GM13977 (cell line): ENCODE measurements at places on chromosomes 3 and 15.

DNA sequence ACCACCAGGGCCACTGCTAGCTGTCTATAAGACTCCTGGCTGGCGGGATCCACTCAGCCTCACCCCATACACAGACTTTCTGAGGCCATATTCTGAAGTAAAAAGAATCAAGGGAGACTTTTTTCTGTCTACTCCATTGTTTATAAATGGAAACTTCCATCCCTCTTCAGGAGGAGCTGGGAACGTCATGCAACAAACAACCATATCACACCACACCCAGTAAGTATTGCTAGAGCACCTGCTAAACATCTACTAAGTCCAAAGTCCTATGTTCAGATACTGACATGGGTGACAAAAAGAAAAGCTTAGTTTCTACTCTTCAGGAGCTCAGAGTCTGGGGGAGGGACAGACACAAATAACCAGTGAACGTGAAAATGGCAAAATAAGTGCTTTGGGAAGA, 324.8 kb upstream of the ONECUT1 start:
- DNase-seq = no peak

DNA sequence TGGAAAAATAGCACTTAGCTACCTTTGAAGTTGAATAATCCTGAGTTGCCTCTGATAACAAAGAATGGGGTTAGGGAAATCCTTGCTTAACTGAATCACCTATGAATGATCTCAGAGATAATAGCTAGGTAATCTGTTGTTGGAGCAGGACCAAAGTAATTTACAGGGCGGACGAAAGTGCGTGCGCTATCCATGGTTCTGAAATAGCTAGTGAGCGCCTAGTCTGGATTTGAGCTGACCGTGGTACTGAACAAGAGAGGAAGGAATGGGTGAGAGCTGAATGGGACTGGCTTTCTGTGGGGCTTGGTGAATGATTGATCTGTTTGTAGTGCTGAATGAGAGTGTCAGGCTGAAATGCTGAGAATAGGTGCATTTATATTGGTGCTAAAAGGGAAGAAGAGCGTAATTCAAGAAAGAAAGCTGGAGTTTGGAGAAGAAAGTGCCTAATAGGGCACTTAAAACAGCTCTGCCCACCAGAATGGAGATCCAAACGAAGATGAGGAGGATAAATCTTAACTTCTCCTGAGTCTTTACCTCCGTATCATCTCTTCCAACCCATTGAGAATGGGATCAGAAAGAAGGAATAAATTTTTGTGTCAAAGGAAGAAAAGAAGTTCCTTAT, 10.1 kb downstream of the SCN10A start:
- peak; percentile 53 for DNase-seq

- DNase-seq = no peak
Observed at GRCh38 chr3:140595295-140595694, 82.6 kb upstream of the TRIM42 start.

GRCh38 chr3:43695443-43695842, 4.7 kb downstream of the ABHD5 start:
- DNase-seq = no peak

DNA sequence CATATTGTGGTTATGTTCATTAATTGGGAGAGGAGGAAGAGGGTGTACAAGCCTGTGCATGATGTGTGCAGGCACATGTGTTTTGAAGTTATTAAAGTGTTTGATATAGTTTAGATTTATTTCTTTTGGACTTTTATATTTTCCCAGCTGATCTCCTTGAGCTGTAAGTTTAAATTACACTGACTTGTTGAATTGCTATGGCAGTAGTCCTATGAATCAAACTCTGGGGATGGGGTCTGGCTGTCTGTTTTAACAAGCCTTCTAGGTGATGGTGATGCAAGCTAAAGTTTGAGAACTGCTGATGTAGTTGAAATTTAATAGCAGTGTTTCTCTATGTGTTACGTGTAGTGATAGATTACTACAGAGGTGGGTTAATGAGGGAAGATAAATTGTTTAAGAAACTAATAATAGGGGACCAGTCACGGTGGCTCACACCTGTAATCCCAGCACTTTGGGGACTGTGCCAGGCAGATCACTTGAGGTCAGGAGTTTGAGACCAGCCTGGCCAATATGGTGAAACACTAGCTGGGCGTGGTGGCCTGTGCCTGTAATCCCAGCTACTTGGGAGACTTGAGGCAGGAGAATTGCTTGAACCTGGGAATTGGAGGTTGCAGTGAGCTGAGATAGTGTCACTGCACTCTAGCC, 7.0 kb downstream of the ARIH1 start:
- DNase-seq = no peak

GRCh38 chr15:58746174-58746573, 3.3 kb downstream of the ADAM10 start:
- no peak for DNase-seq

DNA sequence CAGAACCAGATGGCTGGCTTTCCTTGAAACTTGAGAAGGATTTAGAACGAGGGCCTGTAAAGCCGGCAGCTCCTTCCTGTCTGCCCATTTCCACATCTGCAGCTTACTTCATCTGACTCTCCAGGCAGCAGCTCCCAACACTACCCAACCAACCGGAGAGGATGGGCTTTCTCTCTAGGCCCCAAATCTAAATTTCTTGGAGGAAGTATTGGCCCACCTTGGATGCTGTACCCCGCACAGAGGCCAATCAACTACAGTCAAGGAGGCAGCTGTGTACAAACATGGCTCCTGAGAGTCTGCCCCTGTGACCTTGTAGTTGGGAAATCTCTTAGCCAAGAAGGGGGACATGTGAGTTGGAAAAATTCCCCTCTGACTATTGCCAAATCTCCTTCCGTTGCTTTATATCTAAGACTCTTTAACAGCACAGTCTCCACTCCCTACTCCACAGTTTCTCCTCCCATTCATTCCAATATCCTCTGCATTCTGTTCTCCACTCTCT, 8.0 kb upstream of the ACAP2 start:
- no peak for DNase-seq

DNA sequence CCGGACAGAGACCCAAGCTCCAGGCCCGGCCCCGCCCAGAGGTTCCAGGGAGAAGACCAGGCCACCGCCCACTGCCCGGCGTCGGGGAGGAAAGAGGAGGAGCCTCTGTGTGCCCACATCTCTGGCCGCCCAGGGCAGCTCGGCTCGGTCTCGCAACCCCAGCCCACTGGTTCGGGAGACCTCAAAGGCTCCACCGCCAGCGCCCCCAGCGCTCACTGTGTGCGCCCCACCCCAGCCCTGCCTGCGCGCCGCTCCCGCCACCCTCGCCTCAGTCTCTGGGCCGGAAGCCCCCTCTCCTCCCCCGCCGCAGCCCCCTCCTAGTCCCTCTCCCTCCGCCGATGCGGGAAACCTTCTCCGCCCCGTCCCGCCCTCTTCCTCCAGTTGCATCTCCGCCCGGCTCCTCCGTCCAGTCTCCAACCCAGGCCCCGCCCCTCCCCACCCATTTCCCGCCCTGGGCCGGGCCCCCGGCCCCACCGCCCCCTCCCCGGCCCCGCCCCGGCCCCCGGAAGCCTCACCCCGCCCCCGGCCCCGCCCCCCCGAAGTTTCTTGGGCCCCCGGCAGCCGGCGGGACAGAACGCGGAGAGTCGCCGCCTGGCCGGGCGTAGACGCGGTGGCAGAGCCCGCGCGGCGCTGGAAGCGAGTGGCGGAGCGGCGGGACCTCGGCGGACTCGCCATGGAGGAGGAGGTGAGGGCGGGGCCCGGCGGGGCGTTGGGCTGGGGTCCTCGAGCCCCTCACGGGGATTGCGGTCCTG, at the start of gene PLEKHO2:
Gene PLEKHO2 (plus strand): TSS at position 572 of the 752 bp plus-strand sequence. CDS start 102 bp downstream, at position 674.
- peak; percentile 98 for DNase-seq

GRCh38 chr3:133851931-133852330, 43.8 kb downstream of the RAB6B start:
- no peak for DNase-seq

GRCh38 chr15:38690719-38691332, 126.2 kb upstream of the RASGRP1 start:
- peak; percentile 26 for DNase-seq

GRCh38 chr15:66222273-66223198, 31.0 kb downstream of the MEGF11 start:
- no peak for DNase-seq

GRCh38 chr3:185290266-185290665, 36.4 kb upstream of the EHHADH start:
- DNase-seq = peak; percentile 38

DNA sequence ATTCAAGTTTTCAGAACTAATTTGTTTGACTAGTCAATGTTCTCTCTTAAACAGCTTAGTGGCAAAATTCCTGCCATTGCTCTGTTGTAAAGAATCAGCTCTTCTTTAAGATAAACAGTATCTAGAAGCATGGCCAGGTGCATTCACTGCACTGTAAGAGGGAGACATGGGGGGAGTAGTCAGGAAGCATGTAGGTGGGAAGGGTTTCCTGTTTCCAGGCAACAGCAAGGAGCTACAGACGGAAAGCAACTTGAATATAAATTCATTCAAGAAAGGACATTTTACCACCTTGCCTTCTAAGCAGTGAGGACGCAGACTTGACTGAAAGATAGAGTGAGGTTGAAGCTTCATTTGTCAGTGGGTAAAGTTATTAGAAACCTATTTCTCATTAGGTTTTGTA, 55.3 kb downstream of the BBX start:
- no peak for DNase-seq

GRCh38 chr3:23302271-23302670, 99.1 kb downstream of the UBE2E2 start:
- no peak for DNase-seq

DNA sequence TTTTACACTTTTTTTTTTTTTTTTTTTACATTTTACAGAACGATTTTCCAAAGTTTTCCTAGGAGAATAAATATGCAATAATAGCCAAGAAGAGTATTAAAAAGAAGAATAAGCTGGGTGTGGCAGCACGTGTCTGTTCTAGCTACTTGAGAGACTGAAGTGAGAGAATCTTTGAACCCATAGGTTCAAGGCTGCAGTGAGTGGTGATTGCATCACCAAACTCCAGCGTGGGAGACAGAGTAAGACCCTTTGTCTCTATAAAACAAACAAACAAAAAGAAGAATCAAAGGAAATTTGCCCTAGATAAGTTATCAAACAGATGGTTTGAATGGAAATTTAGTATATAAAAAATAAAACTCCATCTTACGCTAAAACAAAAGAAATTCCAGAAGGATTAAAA, 13.3 kb downstream of the XRN1 start:
- no peak for DNase-seq

DNA sequence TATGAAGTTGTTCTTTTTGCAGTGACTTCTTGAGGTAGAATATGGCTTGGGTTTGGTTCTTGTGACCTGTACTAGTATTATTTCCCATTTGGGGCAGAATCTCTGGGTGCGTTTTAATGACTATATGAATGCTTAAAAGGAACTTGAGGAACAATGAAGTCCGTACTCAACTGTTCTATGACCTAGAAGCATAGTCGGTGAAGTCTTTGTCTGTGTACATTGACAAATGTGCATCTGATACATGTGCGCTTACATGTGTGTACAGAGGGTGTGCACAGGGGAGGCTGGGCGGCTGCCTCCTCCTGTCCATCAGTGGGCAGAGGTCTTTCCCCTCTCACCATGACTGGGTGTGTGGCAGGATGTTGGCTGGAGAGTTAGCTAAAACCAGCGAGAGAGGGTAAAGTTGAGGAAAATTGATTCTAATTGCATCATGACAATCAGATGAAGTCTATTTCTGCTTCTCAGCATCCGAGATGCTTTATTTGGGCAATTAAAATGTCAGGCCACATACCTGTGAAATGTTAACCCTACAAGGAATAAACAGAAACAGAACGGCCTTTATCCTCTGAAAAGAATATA, 1.0 kb upstream of the NR2F2 start:
- peak; percentile 24 for DNase-seq

DNA sequence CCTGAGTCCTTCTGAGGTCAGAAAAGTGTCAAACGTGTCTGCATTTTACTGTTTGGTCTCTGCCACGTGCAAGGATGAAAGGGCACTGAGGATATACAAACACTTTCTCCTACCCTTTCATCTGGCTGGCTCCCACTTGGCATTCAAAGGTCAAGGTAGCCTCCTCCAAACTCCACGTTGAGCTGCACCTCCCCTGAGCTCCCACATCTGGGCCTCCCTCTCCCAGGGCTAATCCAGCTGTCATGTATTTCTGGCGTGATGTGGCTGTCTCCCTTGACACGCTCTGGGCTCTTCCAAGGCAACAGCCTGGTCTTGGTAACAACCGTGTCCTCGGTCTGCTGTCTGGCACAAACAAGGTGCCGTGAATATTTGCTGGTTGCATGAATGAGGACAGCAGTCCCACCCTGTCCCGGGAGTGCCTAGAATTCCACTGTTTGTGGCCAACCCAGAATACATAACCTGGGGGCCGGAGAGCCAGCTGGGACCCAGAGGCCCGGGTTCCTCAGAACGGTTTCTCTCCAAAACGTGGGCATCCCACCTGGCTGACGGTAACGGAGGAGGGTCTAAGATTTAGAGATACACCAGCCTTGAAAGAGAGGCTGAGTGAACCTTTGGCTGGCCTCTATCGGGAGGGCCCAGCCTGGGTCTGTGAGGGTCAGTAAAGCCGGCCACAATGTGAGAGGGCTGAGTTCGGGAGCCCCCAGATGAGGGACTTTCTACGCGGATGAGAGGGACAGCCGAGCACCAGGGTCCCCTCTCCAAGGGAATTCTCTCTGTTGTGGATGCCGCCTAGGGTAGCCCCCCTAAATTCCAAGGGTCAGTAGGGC, 767 bp downstream of the GLT8D1 start:
- DNase-seq = peak; percentile 39

DNA sequence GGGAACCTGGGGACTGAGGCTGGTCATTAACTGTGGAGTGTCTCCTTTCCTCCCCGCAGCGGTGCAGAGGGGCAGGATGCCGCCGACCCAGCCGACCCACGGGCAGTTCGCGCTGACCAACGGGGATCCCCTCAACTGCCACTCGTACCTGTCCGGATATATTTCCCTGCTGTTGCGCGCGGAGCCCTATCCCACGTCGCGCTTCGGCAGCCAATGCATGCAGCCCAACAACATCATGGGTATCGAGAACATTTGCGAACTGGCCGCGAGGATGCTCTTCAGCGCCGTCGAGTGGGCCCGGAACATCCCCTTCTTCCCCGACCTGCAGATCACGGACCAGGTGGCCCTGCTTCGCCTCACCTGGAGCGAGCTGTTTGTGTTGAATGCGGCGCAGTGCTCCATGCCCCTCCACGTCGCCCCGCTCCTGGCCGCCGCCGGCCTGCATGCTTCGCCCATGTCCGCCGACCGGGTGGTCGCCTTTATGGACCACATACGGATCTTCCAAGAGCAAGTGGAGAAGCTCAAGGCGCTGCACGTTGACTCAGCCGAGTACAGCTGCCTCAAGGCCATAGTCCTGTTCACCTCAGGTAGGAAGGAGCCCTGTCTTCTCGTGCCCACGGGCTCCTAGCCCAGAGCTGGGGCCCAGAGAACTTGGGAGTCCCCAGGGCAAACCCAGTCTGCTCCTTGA, 3.7 kb downstream of the NR2F2 start:
- DNase-seq = no peak

GRCh38 chr3:18586076-18586475, 160.9 kb upstream of the SATB1 start:
- DNase-seq = no peak
